ENCODE measurements at places on chromosomes 4 and X. TPM values are rescaled to one million over a fixed set of nuclear protein-coding genes. Genes with fewer than 3 reads are reported as not detected.
A peak's percentile ranks its signal among the peaks of the same experiment; 100 is the strongest.

DNA sequence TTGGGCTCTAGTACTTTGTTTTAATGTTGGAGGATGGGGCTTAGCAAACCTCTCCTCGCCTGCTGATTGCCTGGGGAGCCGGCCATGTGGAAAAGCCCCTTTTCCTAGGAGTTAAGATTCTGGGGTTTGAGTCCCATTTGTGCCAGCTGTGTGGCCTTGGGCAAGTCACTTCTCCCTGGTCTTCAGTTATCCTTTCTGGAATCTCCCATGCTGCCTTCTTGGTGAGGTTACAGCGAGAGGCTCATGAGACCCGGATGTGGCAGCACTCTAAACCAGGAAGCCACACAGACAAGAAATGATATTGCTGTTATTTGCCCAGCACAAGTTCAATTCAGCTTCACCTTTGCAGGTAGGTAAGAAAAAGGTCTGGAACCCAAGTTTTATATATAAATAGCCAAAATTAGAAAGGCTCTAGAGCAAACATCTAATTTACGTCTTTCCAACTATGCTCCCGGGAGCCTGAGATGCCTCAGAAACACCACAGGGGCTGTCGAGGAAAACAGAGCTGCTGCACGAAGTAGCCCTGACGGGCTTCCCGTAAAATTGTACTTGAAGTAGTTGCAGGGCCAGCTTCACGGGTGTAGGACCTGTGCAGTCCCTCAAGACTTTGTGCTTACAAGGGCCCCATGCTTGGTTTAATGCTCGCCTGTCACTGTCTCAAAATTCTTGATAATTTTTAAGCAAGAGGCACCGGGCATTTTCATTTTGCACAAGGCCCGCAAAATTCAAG is 8.3 kb upstream of the SASH3 start:
- no peaks in the 10 kb centered on the region for H3K27me3 ChIP-seq
- H3K4me3 ChIP-seq = no peak overlapping the region
- no peak for DNase-seq
- H3K36me3 ChIP-seq = no peaks in the 10 kb centered on the region
- H3K27ac ChIP-seq = no peak overlapping the region

DNA sequence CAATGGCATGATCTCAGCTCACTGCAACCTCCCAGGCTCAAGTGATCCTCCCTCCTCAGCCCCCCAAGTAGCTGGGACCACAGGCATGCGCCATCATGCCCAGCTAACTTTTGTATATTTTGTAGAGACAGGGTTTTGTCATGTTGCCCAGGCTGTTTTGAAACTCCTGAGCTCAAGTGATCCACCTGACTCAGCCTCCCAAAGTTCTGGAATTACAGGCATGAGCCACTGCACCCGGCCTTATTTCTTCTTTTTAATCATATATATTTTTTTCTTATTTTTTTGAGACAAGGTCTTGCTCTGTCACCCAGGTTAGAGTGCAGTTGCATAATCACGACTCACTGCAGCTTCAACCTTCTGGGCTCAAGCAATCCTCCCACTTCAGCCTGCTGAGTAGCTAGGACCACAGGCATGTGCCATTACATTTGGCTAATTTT is 184.0 kb downstream of the TSPAN5 start:
- no peaks in the 10 kb centered on the region for H3K36me3 ChIP-seq
- H3K4me1 ChIP-seq = no peaks in the 10 kb centered on the region
- H3K4me3 ChIP-seq = no peak overlapping the region

The H2BW2 gene
- not detected for total RNA-seq

DNA sequence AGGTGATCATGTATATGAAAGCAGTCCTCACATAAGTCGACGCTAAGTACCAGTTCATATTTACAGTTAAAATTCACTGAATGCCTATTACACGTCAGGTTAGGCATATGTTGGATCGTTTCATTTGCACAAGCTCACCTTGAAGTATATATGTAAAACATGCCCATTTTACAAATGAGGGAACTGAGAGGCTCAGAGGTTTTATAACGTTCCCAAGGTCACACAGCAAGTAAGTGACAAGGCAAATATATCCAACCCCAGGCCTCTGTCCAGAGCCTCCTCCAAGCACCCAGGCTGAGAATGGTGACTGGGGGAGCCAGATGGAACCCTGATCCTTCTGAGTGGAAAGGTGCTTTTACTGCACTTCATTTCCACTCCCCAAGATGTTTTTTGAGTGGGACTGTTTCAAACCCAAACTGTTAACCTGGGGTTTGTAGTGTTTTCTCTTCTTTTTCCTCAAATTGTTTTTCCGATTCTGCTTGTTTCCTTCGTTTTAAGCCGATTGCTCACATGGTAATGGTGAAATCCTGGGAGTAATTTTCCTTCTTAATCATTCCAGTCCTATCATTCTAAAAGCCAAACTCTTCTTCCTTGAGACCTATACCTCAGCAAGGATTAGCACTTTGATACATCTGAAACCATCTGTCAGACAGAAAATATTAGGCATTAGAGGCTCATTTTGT is 791 bp downstream of the SMIM20 start:
- no peaks in the 10 kb centered on the region for H3K27me3 ChIP-seq
- H3K4me3 ChIP-seq = peak overlapping the region; percentile 78
- DNase-seq = no peak
- peak overlapping the region; percentile 95 for H3K27ac ChIP-seq

DNA sequence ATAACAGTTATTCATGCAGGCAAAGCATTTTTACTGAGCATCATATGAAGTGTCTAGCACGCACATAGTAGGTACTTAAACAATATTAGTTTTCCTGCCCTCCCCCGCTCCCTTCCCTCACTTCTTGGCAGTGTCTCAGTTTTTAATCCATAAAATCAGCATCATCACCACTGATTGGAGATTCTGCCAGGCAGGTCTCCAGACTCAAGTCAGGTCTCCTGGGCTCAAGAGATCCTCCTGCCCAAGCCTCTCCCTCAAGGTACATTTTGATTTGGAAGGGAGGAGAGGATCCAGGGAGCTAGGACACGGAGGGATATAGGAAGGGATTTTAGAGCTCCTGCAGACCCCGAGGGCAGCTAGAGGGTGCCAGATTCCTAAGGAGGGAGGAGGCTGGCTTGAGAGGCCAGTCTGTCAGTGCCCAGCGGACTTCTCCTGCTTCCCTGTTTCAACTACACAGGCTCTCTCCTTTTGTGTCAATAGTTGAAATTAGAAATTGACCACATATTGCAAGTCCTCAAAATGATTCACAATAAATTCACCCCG is 4.4 kb upstream of the FAT1 start:
- no peak for DNase-seq
- H3K27ac ChIP-seq = no peak overlapping the region
- no peaks in the 10 kb centered on the region for H3K4me1 ChIP-seq
- H3K4me3 ChIP-seq = no peak overlapping the region
- no peaks in the 10 kb centered on the region for H3K36me3 ChIP-seq

DNA sequence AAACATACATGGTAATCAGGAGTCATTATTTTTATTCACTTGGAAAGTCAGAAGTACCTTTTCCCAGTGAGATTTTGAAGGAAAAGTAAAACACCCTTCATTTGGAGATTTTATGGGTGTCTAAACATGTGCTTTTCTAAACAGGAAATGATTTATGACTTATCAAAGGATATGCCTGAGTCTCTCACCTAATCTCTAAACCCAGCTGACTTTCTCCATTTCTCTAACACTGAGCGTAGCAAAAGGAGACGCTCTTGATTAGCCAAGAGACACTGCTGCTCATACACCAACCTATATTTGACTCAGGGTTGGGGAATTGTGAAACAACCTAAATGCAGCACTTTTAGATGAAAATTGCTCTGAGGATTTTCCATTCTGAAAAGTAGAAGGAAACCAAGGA is 468.5 kb upstream of the FTHL17 start:
- DNase-seq = no peak
- H3K36me3 ChIP-seq = no peaks in the 10 kb centered on the region
- no peaks in the 10 kb centered on the region for H3K4me1 ChIP-seq
- H3K27ac ChIP-seq = no peak overlapping the region
- H3K27me3 ChIP-seq = no peaks in the 10 kb centered on the region

The MAGEE1 gene
- total RNA-seq = 2.6 TPM

GRCh38 chrX:133661962-133662839 is 246.9 kb upstream of the GPC4 start:
- no peaks in the 10 kb centered on the region for H3K27me3 ChIP-seq
- H3K36me3 ChIP-seq = no peaks in the 10 kb centered on the region
- no peak for DNase-seq
- no peak overlapping the region for H3K27ac ChIP-seq

DNA sequence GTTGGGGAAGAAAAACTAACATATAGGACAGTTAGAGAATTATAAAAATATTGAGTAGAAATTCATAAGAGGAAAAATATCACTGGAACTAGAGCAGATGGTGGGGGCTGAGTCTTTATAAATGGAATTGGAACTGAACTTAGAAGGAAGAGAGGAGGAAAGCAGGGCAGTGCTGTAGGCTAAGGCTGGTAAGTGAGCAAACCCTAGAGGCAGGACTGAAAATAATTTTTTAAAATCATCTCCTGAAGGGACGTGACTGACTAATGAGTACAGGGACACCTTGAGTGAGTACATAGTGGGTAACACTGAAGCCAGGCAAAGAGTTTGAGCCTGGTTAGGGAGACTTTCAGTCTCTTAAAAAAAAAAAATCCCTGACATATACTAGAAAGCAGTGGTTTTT is 63.3 kb downstream of the GALNT7 start:
- no peak overlapping the region for H3K4me3 ChIP-seq
- no peak for DNase-seq
- no peaks in the 10 kb centered on the region for H3K27me3 ChIP-seq
- no peaks in the 10 kb centered on the region for H3K36me3 ChIP-seq
- no peak overlapping the region for H3K27ac ChIP-seq

- no peak overlapping the region for H3K27ac ChIP-seq
- DNase-seq = no peak
- no peaks in the 10 kb centered on the region for H3K4me1 ChIP-seq
- H3K4me3 ChIP-seq = no peak overlapping the region
- no peaks in the 10 kb centered on the region for H3K36me3 ChIP-seq
- no peaks in the 10 kb centered on the region for H3K27me3 ChIP-seq
These were observed 1722.0 kb upstream of the TENM3 start for GRCh38 chr4:180521181-180521580.

Measured in upper lobe of right lung (tissue), 1 donor.